Amygdala (tissue), 56 donors: ENCODE measurements at places on chromosomes 12 and 14.
A peak's percentile ranks its signal among the peaks of the same experiment; 100 is the strongest.

DNA sequence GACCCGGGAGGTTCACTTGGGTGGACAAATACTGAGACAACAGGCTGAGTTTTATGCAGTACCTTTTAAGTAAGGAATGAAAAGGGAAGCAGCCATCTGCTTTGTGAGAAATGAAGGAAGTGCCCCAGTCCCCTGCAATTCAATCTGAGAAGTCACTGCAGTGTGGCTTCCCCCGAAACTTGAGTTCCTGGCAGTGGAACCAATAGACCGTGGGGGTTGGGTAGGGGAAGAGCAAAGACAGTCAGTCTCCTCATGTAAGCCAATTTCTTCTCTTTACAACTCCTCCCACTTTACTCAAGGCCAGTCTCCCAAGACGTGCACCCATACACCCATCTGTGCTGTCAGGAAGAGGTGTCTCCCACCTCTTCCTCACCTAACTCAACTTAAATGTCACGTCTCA, 206.5 kb downstream of the BCAT1 start:
- DNase-seq: peak; percentile 3

DNA sequence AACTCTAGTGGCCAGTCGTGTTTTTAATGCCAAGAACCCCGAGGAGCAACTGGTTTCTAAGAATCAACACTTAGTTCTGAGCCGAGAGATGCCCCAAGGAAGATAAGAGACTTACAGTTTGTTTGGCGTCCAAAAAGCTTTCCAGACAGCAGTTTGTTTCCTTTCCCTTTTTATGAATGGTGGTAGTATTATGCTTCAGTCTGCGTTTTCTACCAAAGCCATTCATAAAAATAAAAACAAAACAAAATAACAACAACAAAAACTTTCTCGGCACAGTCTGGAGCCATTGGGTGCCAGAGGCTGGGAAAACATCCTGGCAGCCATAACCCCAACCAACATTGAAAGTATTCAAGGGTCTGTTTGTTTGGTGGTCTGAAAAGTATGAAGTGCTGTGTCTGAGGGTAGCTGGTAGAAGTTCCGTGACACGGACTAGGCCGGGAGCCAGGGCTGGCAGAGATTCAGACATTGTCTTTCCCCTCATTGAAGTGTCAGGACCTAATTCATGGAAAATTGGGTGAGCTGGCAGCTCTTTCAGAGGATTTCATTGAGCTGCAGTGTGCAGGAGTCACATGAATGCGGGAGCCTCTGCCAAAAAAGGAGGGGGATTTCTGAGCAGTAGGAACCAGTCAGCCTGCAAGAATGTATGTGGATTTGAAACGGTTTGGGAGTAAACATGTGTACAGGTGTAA, 124.2 kb downstream of the HMGA2 start:
- peak; percentile 47 for DNase-seq

DNA sequence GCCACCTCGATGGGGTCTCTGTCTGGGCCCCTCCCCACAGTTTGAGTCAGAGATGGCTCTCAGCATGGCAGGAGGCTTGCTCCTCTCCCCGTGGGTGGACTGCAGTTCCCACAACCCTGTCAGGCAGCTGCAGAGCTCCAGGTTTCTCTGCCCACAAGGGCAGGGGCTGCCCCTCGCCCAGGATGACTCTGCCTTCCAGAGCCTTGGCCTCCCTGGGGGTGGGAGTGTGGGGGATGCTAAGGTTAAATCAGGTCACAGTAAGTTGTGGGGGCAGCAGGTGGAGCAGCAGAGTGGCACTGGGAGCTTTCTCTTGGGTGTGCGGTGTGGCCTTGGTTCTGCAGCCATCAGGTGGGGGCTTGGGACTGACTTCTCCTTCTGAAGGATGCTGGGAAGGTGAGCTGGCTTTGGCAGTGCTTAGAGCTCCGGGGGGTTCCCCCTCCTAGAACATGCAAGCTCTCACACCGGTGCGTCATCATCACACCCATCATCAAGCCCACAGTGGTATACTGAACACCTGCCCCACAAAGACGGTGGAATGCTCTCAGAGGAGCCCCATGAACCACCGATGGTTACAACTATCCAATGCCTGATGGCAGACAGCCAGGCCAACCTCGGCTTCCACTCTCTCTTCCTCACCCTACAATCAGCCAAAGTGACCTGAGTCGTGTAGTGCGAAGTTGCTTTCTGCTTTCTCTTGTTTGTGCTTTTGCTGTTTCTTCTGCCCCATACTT, 39.7 kb downstream of the ERH start:
- no peak for DNase-seq

DNA sequence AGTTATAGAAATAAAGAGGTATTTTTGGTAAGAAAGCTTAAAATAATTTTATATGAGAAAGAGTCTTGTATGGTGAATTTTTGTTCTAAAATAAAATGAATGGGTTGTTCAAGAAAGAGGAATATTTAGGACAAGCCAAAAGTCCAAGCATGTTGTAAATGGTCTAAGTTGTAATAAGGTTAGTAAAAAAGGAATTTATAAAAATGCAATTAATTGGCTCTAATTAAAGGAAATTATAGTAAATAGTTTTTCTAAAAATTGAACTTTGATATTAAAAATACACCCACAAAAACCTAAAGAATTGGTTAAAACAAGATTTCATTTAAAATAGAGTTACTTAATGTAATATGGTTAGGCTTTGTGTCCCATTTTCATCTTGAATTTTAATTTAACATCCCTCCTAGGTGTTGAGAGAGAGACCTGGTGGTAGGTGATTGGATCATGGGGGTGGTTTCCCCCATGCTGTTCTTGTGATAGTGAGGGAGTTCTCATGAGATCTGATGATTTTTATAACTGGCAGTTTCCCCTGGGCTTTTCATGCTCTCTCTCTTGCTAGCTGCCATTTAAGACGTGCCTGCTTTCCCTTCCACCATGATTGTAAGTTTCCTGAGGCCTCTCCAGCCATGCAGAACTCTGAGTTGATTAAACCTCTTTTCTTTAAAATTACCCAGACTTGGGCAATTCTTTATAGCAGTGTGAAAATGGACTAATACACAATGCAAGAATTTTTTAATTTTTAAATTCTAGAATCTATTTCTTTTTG, 13.0 kb downstream of the SLC22A17 start:
- DNase-seq: no peak

GRCh38 chr12:117084405-117085317, 14.6 kb downstream of the TESC start:
- DNase-seq: no peak

DNA sequence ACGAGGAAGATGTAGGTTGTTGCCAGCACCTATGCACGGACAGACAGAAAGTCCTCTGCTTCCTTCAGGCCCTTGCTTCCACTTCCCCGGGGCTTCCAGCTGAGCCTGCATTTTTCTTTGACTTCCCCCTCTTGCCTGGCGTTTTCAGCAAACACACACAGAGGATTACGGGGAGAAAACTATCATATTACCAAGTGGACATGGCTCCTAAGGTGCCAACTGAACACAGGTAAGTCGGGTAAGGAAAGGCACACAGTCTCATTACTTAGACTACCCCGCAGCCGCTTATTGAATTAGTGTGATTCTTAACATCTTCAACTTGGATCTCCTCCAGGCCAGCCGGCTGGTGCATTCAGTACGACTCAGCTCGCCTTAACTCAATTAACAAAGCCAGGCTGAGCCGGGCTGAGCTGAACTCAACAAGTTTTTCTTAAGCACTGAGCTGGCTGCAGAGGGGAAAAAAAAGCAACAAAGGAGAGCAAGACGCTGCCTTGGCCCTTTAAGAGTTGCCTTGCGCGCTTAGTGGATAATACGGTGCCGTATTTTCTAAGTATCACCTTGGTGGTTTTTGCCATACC, 19.2 kb upstream of the MAP1LC3B2 start:
- DNase-seq: peak; percentile 23

GRCh38 chr12:130418251-130418650, 80.6 kb downstream of the PIWIL1 start:
- DNase-seq: no peak
